Effector memory CD8-positive, alpha-beta T cell (primary cell): ENCODE measurements at places on chromosomes 2 and 18.

DNA sequence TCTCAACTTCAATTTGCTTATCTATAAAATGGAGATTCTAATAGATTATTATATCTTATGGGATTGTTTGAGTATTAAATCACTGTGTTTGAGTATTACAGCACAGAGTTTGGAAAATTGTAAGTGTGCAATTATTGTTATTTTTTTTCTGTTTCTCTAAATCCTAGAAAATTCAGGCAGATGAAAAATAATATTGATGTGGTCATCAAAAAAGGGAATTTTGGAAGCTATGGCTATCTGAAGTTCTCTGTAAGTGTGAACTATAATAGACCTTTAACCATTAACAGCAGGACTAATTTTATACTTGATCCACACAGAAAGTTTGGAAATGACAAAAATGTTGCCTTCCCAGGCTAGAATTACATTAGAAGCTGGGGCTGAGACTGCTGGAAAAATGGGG lies 393.2 kb downstream of the SUCLG1 start:
- no peak for DNase-seq

- no peak for DNase-seq
These were observed 10.9 kb downstream of the DSC2 start for GRCh38 chr18:31091350-31091749.

DNA sequence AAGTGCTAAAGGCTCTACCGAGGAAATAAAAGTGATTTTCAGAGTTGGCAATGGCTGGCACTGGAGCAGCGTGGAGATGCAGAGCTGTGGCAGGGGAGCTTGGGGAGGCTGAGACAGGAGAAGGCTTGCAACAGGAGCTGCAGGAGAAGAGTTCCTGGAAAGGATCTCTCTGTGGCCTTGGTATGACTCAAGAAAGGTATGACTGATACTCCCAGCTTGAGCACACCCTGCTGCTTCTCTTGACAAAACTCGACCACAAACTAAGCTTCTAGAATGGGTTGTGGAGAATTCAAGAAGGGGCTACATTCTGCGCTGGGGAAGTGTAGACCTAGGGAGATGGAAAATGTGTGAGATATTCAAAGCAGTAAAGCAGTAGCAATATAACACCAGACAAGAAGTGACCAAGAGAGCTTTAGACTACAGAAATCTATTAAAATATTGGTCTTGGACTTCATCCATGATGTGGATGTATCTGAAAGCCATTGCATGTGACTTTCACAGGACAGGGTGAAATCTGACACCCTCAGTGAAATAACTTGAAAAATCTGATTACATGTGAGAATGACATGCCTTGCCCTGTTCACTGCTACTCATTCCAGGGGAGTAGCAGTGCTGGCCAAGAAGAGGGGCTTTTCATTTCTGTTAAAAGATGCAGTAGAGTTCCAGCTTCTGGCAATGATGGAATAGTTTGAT lies 41.5 kb downstream of the SUCLG1 start:
- no peak for DNase-seq

DNA sequence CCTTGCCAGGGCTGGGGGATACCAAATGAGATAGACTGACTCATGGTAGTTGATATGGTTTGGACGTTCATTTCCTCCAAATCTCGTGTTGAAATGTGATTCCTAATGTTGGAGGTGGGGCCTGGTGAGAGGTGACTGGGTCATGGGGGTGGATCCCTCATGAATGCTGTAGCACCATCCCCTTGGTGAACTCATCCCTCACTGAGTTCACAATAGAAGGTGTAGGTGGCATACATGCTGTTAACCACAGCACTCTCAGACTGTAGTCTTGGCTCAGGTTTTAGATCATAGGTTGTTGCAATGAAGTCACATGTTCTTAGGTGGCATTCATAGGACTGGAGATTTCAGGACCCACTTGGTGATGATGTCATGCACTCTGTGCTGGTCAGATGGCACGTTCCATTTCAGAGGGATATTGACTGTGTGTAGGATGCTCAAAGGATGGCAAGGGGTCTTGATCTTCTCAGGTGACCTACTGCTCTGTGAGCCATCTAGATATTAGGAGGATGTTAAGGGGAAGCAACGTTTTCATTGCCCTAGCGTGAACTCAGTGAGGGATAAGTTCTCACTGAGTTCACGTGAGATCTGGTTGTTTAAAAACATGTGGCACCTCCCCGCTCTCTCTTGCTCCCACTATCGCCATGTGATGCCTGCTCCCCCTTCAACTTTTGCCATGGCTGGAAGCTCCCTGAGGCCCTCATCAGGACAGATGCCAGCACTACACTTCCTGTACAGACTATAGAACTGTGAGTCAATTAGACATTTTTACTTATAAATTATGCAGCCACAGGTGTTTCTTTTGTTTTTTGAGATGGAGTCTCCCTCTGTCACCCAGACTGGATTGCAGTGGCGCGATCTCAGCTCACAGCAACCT lies 73.8 kb upstream of the ACAA2 start:
- no peak for DNase-seq

- DNase-seq = no peak
These were observed 14.8 kb downstream of the SLC16A14 start for GRCh38 chr2:230053753-230054478.

DNA sequence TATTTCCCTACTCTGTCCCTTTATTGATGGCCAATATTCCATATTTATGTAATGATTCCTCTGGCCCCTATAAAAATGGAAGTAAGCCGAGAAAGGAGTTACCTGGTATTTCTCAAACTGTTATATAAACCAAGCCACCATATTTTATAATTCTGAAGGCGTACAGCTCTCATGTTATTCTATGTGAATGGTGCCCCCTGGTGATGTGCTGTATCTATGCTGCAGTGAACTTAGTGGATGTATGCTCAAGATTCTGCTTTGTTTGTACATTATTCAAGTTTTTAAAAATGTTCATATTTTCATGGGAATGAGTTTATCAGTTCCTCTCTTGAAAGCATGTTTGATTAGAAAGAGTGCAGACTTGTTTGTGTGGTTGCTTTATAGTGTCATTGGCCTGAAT lies 194.5 kb upstream of the LRRTM1 start:
- no peak for DNase-seq

GRCh38 chr2:172639256-172639655 lies 83.4 kb downstream of the PDK1 start:
- no peak for DNase-seq

DNA sequence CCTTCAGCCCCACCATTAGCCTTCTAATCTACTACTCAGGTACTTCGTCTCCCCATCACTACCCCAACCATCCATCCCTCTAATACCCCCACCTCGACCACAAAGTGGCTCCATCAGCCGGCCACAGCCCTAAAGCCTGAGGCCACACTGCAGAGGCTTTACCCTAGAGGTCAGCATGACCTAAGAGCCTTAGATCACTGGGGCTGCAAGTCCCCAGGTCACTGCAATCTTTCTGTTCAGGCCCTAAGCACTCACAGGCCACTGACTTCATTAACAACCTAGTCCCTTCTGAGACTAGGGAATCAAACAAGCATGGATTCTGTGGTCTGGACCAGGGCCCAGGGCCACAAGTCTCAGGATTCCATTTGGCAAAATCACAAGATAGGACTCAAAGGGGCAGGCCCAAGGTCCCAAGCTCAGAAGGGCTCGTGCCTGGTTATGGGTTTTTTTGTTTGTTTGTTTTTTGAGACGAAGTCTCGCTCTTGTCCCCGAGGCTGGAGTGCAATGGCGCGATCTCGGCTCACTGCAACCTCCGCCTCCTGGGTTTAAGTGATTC lies 37.0 kb upstream of the PKDCC start:
- no peak for DNase-seq

- DNase-seq = no peak
These were observed 13.8 kb upstream of the SGPP2 start for GRCh38 chr2:222410534-222410933.

GRCh38 chr18:70044632-70045031 lies 97.0 kb upstream of the CD226 start:
- DNase-seq = no peak

GRCh38 chr2:98465456-98466226 lies 21.0 kb downstream of the INPP4A start:
- peak; percentile 71 for DNase-seq

DNA sequence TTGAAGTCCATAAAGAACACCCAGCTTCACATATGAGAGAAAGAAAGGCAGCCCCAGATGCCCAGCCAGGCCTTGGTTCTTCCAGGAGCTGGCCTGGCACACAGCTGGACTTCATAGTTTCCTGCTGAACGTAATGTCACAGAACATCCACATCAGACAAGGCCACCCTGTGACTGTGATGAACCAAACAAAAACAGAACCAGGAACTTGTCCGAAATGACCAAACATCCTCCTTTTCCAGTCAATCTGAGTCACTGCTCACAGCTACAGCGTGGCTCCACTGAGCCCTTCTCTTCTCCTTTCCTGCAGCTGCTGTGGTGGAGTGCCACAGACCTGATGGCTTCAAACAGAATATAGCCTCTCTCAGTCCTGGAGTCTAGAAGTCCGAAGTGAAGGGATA lies 45.4 kb upstream of the PAPOLG start:
- no peak for DNase-seq

GRCh38 chr18:57767259-57768050 lies 35.7 kb downstream of the ATP8B1 start:
- no peak for DNase-seq

DNA sequence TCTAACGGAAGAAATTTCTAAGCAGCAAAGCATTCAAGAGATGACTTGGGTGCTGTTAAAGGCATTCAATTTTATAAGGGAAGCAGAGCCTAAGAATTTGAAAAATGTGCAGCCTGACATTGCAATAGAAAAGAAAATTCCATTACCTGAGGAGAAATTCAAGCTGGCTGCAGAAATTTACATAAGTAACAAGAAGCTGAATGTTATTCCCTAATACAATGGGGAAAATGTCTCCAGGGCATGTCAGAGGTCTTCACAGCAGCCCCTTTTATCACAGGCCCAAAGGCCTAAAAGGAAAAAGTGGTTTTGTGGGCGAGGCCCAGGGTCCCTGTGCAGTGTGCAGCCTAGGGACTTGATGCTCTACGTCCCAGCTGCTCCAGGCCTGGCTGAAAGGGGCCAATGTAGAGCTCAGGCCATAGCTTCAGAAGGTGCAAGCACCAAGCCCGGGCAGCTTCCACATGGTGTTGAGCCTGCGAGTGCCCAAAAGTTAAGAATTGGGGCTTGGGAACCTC lies 306.7 kb downstream of the RDH14 start:
- DNase-seq = no peak

- DNase-seq = peak; percentile 31
These were observed 23.0 kb upstream of the ACKR3 start for GRCh38 chr2:236546561-236547002.
